Hematopoietic multipotent progenitor cell (in vitro differentiated cells): ENCODE measurements at places on chromosomes 2 and 18. TPM values are rescaled to one million over a fixed set of nuclear protein-coding genes. Genes with fewer than 3 reads are reported as not detected.

The PRADC1 gene
- 12.1 TPM for total RNA-seq

The MALL gene
- total RNA-seq: 1.1 TPM

The SERPINB8 gene
- total RNA-seq: 3.8 TPM

The REG3A gene
- not detected for total RNA-seq

The SESTD1 gene
- 4.3 TPM for total RNA-seq

The PLCD4 gene
- 0.27 TPM for total RNA-seq

The KIDINS220 gene
- total RNA-seq: 52.2 TPM

The RHOB gene
- total RNA-seq: 528 TPM

The GALR1 gene
- under 0.01 TPM for total RNA-seq

The PDIA6 gene
- 60.1 TPM for total RNA-seq

The PSTPIP2 gene
- 18.3 TPM for total RNA-seq

The DSG1 gene
- total RNA-seq: not detected

The ERLEC1 gene
- 31.2 TPM for total RNA-seq

The WDSUB1 gene
- 21.8 TPM for total RNA-seq

The PMAIP1 gene
- 23.4 TPM for total RNA-seq

The SCN7A gene
- total RNA-seq: under 0.01 TPM

The PRKAG3 gene
- not detected for total RNA-seq

The VIT gene
- total RNA-seq: not detected

The CIB4 gene
- not detected for total RNA-seq

The CRIM1 gene
- total RNA-seq: 28.3 TPM

The CEBPZOS gene
- total RNA-seq: 8.3 TPM

The SERPINB12 gene
- not detected for total RNA-seq

The UGT1A5 gene
- not detected for total RNA-seq

The STRADB gene
- 17.8 TPM for total RNA-seq

The RIT2 gene
- not detected for total RNA-seq

The ST8SIA3 gene
- total RNA-seq: not detected

The COL3A1 gene
- total RNA-seq: not detected

The PKP4 gene
- total RNA-seq: 39.3 TPM

The IL1RL2 gene
- total RNA-seq: not detected

The IL1F10 gene
- total RNA-seq: not detected

The L3MBTL4 gene
- 8.1 TPM for total RNA-seq

The OXER1 gene
- 1.3 TPM for total RNA-seq

The HRH4 gene
- 0.54 TPM for total RNA-seq

The LINC00305 gene
- not detected for total RNA-seq

The SPATA3 gene
- not detected for total RNA-seq

The POTEI gene
- total RNA-seq: not detected

The UGT1A3 gene
- total RNA-seq: not detected

The TSPYL6 gene
- total RNA-seq: under 0.01 TPM

The RESP18 gene
- not detected for total RNA-seq

The ANKRD30BL gene
- total RNA-seq: not detected

The IL18R1 gene
- total RNA-seq: 1.3 TPM

The ASXL2 gene
- 8.1 TPM for total RNA-seq
